ENCODE measurements at places on chromosomes 2 and 18. TPM values are rescaled to one million over a fixed set of nuclear protein-coding genes. Genes with fewer than 3 reads are reported as not detected.
A peak's percentile ranks its signal among the peaks of the same experiment; 100 is the strongest.

DNA sequence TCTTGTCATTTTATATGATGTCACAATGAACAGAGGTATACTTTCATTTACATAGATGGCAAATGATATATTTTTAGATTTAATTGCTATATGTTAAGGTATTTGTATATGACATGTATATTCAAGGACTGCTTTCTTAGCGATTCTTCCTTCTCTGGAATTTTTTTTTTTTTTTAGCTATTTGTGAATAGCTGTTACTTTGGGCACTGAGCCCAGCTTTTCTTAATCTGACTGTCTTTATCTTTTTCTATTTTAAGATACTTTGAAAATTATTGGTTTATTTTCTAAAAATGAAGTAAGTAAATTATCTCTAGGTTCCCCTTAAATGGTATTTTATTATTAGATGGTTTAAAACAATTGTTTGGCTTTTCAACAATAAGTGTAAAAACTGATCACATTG is 4.0 kb upstream of the GLS start:
- no peak for ATAC-seq

- ATAC-seq: no peak
Observed at GRCh38 chr18:14976736-14977430, 228.9 kb downstream of the ANKRD30B start.

GRCh38 chr2:121015971-121016485 is 269.0 kb downstream of the TFCP2L1 start:
- ATAC-seq: no peak

DNA sequence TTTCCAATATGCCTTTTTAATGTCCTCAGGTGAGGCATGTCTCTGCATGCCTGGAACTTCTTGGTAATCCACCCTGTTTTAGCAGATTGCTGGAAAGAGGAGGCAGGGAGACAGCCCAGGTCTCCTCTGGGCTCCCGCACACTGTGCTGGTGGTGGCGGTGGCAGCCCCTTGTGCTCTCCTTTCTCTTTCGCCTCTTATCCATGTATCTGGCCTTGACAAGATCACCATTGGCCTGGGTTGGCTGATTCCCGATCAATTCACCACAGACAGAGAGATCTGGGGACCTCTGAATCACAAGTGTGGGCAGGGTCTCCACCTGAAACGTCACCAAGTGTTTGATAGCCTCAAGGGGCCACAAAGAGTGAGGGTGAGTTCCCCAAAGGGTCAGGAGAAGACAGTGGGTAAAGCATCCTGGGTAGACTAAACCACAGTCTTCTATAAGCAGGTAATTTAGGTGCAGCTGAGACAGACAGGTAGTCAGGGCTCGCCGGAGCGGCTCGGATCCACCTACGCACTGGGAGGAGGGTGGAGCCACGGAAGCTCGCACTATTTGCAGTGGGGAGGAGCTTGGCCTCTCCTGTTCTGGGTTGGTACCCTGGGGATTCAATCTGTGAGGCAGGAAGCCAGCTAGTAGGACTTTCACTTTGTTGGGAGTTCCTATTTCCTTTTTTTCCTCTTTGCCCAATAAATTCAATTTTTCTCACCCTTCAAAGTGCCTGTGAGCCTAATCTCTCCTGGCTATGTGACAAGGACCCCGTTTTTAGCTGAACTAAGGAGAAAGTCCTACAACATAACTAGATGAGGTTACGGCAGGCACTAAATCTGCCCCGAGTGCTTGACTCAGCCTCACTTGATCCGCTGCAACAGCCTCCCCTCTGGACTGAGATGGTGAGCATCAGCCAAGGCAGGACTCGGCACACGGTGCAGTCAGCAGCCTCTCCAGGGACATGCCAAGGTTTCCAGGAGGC is 57.6 kb downstream of the SLC4A3 start:
- ATAC-seq: peak; percentile 96

- peak; percentile 19 for ATAC-seq
Observed at GRCh38 chr18:9705183-9705829, 2.8 kb upstream of the RAB31 start.

Gene ASPRV1
- total RNA-seq: 0.16 TPM

Gene GKN2
- not detected for total RNA-seq

Gene SP100
- 38.5 TPM for total RNA-seq

Measured in esophagus mucosa (tissue), 1 donor.